Thyroid gland (tissue), 4 donors: ENCODE measurements at places on chromosomes 4 and X. TPM values are rescaled to one million over a fixed set of nuclear protein-coding genes. Genes with fewer than 3 reads are reported as not detected.

Gene FNIP2
- 52.8 TPM for total RNA-seq

- no peaks in the 10 kb centered on the region for H3K36me3 ChIP-seq
- H3K4me1 ChIP-seq = no peaks in the 10 kb centered on the region
- H3K27ac ChIP-seq = no peak overlapping the region
- H3K27me3 ChIP-seq = no peaks in the 10 kb centered on the region
These were observed 11.6 kb upstream of the H2AZ1 start for GRCh38 chr4:99961711-99962110.

DNA sequence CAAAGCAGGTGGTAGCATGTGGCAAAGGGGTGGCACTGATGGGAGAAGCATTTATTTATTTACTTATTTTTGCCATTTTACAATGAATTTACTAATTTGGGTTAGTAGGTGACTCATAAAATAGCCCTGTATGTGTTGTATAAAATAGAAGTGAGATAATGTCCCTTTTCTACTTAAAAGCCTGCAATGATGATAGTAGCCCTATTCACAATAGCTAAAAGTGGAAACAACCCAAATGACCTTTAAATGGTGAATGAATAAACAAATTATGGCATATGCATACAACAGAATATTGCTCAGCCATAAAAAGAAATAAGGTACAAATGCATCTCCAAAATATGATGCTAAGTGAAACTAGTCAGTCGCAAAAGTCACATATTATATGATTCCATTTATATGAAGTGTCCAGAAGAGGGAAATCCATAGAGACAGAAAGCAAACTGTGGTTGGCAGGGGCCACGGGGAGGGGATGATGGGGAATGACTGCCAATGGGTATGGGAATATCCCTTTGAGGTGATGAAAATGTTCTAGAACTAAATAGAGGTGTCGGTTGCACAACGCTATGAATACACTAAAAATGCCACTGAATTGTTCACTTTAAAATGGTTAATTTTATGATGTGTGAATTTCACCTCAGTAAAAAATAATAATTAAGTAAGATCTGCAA lies 35.8 kb upstream of the FAM9C start:
- no peak for DNase-seq
- H3K27me3 ChIP-seq = no peaks in the 10 kb centered on the region
- H3K4me3 ChIP-seq = no peak overlapping the region
- no peak overlapping the region for H3K27ac ChIP-seq

Gene TMPRSS11A
- not detected for total RNA-seq

Gene IL2RG
- total RNA-seq = 3.5 TPM

GRCh38 chr4:141570290-141570689 lies 66.1 kb upstream of the IL15 start:
- peaks cover 17% of the 10 kb centered on the region for H3K4me1 ChIP-seq
- no peak overlapping the region for H3K4me3 ChIP-seq
- no peak overlapping the region for H3K27ac ChIP-seq
- no peaks in the 10 kb centered on the region for H3K36me3 ChIP-seq
- no peak for DNase-seq

- peaks cover 47% of the 10 kb centered on the region for H3K4me1 ChIP-seq
- DNase-seq = peak; percentile 68
- no peaks in the 10 kb centered on the region for H3K36me3 ChIP-seq
- H3K27ac ChIP-seq = peak overlapping the region; percentile 89
- no peaks in the 10 kb centered on the region for H3K27me3 ChIP-seq
These were observed 104.4 kb downstream of the UCHL1 start for GRCh38 chr4:41360921-41361793.

Gene PPP3CA
- 35.4 TPM for total RNA-seq

DNA sequence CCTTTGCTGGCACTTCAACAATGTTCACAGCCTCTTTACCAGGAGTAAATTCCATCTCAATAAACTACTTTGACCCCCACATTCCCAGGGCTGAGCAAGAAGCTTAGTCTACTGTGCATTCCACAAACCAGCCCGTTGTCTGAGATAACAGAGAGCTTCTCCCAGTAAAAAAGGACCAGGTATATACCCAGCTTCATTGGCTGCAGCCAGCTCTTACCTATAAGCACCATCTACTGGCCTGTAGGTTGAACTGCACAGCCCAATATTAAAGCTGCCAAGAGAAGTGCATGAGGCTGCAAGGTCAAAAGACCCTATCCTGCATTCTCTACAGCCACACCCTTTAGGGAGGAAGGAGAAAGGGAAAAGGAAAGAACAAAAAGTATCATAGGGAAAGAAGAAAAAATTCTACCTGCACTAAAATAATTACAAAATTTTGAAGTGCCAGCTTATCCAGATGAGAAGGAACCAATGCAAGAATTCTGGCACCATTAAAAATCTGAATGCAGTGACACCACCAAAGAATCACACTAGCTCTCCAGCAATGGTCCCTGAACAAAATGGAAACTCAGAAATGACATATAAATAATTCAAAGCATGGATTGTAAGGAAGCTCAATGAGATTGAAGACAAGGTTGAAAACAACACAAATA lies 45.7 kb upstream of the INTU start:
- peak; percentile 23 for DNase-seq
- H3K27ac ChIP-seq = no peak overlapping the region
- H3K27me3 ChIP-seq = no peaks in the 10 kb centered on the region
- no peaks in the 10 kb centered on the region for H3K4me1 ChIP-seq

GRCh38 chr4:8737601-8738279 lies 133.9 kb downstream of the HMX1 start:
- H3K4me1 ChIP-seq = no peaks in the 10 kb centered on the region
- no peaks in the 10 kb centered on the region for H3K27me3 ChIP-seq
- no peak overlapping the region for H3K4me3 ChIP-seq

- H3K27me3 ChIP-seq = no peaks in the 10 kb centered on the region
- no peaks in the 10 kb centered on the region for H3K36me3 ChIP-seq
- no peak for DNase-seq
- H3K4me1 ChIP-seq = no peaks in the 10 kb centered on the region
These were observed 95.2 kb upstream of the ANK2 start for GRCh38 chr4:112954286-112954685.

DNA sequence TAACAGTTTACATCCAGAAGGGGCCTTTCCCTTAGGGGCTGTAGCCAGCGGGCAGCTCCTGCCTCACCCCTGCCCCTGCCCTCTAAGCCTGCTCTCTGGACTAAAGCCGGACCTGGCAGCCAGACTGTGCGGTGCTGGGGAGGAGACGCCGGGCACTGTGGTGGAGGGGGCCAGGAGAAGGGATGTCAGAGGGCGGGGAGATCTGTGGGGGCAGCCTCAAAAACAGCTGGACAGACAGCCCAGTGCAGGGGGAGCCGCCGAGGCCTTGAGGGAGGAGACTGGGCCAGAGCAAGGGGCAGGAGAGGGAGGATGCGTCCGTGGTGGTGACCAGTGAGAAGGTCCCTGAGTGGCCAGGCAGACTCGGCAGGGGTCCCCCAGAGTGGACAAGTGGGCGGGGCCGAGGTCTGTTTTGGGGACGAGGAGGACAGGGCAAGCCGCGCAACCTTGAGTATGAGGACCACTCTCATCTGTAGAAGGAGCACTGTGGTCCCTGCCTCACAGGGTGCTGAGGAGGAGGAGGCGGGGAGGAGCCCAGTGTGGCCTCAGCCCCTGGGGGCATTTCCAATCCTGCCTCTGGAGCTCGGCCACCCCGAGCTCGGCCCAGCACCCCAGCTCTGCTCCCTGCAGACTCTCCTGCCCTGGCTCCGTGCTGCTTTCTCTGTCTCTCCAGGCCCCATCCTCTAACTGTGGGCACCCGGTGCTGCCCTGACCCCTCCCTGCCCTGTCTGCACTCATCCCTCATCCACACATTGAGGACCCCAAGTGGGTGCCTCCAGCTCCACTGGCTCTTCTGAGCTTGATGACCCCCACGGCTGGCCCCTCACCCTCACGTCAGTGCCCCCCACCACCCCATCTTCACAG lies 59.2 kb upstream of the NKX1-1 start:
- DNase-seq = no peak
- no peaks in the 10 kb centered on the region for H3K4me1 ChIP-seq
- no peaks in the 10 kb centered on the region for H3K27me3 ChIP-seq
- H3K4me3 ChIP-seq = no peak overlapping the region
- no peak overlapping the region for H3K27ac ChIP-seq

Gene CLDN2
- total RNA-seq = not detected

GRCh38 chr4:176043838-176044588 lies 21.6 kb upstream of the WDR17 start:
- no peaks in the 10 kb centered on the region for H3K36me3 ChIP-seq
- H3K4me3 ChIP-seq = no peak overlapping the region
- H3K27ac ChIP-seq = no peak overlapping the region
- peaks cover 10% of the 10 kb centered on the region for H3K4me1 ChIP-seq
- H3K27me3 ChIP-seq = no peaks in the 10 kb centered on the region
- no peak for DNase-seq

DNA sequence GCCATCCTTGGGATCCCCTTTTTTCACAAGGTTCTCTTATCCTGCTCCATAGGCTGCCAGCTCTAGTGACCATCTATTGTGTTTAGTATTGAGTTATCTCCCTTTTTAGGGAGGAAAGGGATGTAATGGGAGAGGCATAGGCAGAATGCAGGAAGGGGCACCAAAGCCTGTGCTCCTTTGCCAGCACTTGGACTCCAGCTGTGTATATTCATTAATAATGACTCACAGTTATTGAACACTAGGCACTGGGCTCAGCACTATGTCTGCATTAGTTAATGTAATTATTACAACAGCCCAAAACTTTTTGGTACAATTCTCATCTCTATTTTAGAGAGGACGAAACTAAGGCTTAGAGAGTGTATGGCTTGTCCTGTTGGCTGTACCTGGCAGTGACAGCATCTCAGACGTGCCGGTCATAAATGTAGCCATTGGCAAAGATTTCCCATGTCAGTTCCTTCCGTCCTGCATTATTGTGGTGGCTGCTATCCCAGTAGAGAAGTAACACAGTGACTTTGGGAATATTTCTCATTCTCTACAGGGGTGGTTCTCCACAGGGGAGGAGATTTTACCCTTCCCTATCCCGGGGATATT lies 90.3 kb downstream of the AFF1 start:
- H3K36me3 ChIP-seq = no peaks in the 10 kb centered on the region
- no peak for DNase-seq
- peak overlapping the region; percentile 70 for H3K27ac ChIP-seq
- no peak overlapping the region for H3K4me3 ChIP-seq
- peaks cover 86% of the 10 kb centered on the region for H3K4me1 ChIP-seq

Gene ALAS2
- not detected for total RNA-seq

- no peaks in the 10 kb centered on the region for H3K27me3 ChIP-seq
- DNase-seq = no peak
These were observed 20.1 kb downstream of the ATP5ME start for GRCh38 chr4:653831-654502.
